ENCODE measurements at places on chromosomes 4 and X.

DNA sequence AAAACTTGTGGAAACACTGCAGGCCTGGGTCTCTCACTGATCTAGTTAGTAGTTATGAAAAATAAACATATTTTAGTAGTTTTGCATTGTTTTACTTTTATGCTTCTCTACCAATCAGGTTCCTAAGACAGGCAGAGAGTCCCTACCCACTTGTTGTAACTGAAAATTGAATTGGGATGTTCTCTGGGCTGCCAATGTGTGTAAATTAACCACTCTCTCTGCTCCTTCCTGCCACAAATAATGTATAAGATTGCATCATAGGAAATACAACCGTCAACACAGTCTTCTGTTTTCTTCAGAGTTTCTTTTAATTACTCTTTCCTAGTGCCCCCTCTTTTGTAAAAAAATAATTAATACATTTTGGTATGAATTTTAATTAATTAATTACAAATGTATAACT, 677.3 kb downstream of the FSTL5 start:
- DNase-seq: no peak

DNA sequence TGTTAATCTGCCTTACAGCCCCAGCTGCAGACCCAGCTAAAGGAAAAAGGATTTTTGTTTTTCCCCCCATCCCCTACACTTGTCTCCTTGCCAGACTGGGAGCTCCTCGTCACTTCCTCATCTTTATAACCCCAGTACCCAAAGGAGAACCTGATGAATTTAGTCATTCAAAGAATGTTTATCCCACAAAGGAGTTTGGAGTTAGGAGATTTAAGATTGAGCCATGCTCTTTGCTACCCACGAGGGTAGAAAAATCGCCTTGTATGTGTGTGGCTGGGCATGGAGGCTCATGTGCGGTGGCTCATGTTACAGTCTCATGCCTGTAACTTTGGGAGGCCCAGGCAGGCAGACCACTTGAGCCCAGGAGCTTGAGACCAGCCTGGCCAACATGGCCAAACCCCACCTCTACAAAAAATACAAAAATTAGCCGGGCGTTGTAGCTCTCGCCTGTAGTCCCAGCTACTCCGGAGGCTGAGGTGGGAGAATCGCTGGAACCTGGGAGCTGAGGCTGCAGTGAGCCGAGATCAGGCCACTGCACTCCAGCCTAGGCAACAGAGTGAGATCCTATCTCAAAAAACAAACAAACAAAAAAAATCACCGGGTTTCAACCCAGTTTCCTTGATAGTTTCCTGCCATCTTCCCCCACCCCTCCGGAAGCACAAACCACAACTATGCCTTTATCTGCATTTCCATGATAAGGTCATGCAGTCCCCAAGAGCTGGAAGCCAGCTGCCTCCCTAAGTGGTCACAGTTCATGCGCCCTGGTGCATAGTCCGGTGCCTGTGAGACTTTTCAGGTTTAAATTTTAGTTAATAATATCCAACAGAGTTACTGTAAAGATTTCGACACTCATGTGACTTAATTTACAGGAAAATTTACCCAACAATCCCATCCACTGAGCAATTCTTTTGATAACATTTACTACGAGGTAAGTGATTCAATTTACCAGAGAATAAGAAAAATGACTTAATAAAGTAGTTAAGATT, 1.5 kb downstream of the CFAP97 start:
- DNase-seq: no peak

DNA sequence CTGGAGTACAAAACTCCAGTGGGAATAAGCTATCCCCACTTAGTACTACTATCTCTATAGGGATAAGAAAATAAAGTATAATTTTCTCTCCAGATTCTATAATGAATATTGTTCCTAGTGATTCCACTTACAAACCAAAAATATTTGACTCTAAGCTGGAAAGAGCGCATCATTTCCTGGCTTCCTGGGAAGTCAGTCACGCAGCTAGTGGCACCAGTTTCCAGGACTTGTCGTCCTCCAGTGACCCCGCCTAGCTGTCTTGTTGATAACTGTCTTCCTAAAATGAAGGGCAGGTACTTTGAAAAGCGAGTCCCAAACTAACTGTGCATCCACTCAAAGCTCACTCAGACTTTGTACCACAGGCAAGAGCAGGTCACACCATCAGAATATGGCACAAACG, 39.3 kb downstream of the LNX1 start:
- DNase-seq: no peak

GRCh38 chr4:183863155-183863825, 41.8 kb upstream of the STOX2 start:
- DNase-seq: no peak

GRCh38 chr4:8228319-8229250, 29.5 kb downstream of the SH3TC1 start:
- peak; percentile 34 for DNase-seq

GRCh38 chr4:123545667-123546572, 149.3 kb downstream of the SPRY1 start:
- no peak for DNase-seq

GRCh38 chr4:10534820-10535219, 77.6 kb upstream of the ZNF518B start:
- no peak for DNase-seq

GRCh38 chr4:54800831-54801530, 143.2 kb downstream of the KIT start:
- no peak for DNase-seq

GRCh38 chrX:120453985-120454384, 15.1 kb downstream of the LAMP2 start:
- DNase-seq: no peak

GRCh38 chrX:2989565-2989964, 16.8 kb upstream of the ARSH start:
- DNase-seq: no peak

DNA sequence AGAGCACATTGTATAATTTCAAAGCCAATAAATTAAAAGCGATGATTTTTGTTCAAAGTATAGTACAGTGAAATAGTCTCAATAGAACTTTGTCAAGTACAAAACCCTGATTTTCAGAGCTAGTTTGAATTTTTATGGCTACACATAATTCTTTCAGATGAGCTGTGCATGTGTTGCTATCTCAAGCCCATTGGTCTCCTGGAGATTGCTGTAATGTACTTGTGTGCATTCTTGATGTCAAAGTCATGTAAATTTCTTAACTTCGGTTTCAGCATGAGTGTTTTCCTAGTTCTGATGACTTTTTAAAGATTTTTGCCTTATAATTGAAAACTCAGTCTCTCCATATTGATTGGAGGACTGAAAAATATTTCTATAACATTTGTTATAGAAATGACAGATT, 200.8 kb downstream of the CEP135 start:
- no peak for DNase-seq

GRCh38 chrX:69101683-69102251, 63.5 kb downstream of the PJA1 start:
- no peak for DNase-seq

- no peak for DNase-seq
Observed at GRCh38 chr4:100799761-100800539, 282.1 kb upstream of the EMCN start.

GRCh38 chr4:177214935-177215334, 94.7 kb upstream of the NEIL3 start:
- DNase-seq: no peak

GRCh38 chr4:183853548-183853940, 51.6 kb upstream of the STOX2 start:
- DNase-seq: no peak

- DNase-seq: no peak
Observed at GRCh38 chr4:5750946-5751665, 40.1 kb downstream of the EVC start.

- DNase-seq: no peak
Observed at GRCh38 chr4:8205749-8206611, 6.9 kb downstream of the SH3TC1 start.

DNA sequence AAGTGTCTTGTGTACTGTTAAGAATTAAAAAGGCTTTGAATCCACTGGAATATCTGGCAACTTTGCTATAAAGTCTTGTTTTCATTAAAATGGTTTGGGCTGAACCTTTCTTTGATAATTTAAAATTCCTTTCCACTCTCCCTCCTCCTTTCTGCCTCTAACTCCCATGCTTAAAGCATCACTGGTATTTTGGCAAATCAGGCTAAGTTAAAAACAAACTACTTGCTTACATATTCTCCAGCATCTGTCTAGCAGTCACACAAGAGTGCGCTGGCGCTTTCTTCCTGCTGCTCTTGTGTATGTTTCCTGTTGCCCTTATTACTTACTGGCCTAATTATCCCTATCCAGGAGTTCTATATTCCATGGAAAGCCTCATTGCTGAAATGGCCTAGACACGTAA, 136.6 kb downstream of the VEGFC start:
- DNase-seq: no peak

- DNase-seq: no peak
Observed at GRCh38 chr4:20589436-20589835, 110.8 kb upstream of the PACRGL start.

GRCh38 chr4:532588-533317, 33.7 kb downstream of the PIGG start:
- no peak for DNase-seq

GRCh38 chr4:48012824-48013223, 3.7 kb downstream of the CNGA1 start:
- no peak for DNase-seq

DNA sequence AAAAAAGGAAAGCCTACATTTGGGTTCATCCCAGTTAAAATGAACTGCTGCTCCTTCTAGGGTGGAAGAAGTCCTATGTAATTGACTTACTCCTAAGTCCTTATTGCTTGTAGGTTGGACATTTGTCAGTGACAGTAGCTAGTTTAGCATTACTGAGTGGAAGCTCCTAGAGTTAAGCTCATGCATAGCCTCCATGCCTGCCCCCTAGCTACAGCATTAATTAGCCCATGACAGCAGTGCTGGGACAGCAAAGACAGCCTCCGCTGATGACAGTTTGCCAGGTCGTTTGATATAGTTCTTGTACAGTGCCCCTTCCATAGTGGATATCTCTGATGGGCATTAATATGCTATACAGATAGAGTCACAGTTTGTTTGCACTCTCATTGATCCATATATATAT, 18.7 kb upstream of the GALNTL6 start:
- DNase-seq: no peak

DNA sequence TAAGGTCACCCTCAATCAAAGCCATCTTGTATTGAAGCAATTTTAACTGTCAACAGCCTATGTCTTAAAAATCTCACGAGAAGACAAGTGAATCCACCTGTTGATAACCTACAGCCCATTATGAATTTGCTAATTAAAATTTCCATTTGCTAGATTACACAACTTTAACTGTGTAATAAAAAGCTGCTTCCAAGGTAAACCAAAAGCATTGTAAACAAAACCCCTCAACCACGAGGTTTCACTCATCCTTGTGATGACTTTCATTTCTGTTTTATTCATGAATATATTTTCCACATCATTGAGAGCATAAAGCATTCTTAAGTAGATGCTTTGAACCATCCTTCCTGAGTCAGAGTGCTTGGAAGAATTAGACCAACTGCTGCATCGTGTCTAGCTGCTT, 217.5 kb upstream of the GYPA start:
- DNase-seq: no peak

GRCh38 chr4:170420255-170420693, 330.5 kb upstream of the AADAT start:
- no peak for DNase-seq

DNA sequence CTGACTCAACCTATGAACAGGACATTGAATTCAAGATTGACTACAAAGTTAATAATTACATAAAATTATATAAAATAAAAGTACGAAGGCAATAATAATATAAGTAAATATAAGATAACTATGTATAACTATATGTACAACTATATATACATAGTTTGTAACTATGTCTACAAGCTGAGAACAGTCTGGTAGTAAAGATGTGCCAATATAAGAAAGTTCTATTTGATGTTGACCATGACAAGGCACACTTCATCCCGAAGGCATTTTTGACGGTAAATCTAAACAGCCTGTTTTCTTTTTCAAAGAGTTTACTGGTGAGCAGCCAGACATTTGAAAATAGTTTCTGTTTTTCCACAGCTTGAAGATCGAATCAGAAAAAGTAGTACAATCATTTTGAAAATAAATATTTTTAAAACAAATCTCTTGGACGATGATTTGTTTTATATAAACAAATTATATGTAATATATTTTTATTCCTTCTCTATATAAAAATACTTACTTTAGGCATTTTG, 112.9 kb downstream of the CEP44 start:
- DNase-seq: no peak

- no peak for DNase-seq
Observed at GRCh38 chr4:130808492-130808891, 1712.5 kb downstream of the C4orf33 start.

GRCh38 chr4:157918036-157918832, 254.6 kb downstream of the GASK1B start:
- no peak for DNase-seq

- no peak for DNase-seq
Observed at GRCh38 chr4:80182237-80182866, 15.0 kb upstream of the PRDM8 start.

DNA sequence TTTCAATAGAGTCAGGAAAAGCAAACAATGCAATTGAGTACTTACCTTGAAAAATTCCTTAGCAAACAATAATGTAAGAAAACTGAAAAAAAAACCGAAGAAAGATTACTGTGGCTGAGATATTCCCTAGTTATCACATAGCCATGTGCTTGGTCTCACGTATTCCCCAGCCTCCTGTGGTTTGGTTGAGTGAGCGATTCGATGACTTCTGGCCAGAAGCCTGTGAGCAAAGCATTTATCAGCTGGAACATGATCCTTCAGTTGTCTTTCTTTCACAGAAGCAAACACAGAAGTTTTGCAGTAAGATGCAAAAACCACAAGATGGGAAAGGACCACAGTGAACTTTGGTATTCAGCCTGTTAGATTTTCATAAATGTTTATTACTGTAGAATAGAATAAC, 1754.3 kb upstream of the AGA start:
- no peak for DNase-seq

DNA sequence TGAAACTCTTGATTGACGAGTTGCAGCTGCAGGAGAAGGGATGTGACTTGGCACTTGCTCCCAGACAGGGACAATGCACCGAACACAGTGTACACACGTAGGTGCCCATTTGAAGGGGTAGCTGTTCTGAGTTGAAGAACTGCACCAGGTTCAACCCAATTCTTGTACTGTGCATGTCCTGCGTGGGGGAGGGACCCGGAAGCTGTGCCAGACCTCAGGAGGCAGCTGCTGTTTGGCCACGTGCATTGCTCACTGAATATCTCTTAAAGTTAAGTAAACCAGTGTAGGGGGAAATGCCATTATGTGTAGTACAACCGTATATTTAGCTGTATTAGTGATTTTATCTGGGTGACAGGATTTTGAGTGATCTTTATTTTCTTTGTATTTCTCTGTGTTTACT, 12.0 kb upstream of the RBBP7 start:
- no peak for DNase-seq

GRCh38 chr4:10688846-10689245, 4.3 kb upstream of the CLNK start:
- no peak for DNase-seq

DNA sequence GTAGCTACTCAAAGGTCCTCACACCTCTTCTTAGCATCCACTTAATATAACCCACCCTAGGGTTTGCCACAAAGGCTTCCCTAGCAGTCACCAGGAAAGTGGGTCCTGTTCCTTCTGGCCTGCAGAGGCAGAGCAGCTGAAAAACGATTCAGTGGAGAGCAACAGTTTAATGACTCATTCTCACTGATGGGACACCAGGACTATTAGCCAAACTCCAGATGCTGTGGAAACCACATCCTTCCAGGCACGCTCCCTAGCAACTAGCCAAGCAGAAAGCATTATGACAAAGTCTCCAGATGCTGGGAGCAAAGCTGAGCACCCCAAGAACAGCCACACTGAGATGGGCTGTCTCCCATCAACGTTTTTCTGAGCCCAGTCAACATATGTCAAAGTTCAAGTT, 30.3 kb upstream of the UTP14A start:
- DNase-seq: no peak

Data from stimulated activated CD8-positive, alpha-beta memory T cell treated with anti-CD3 and anti-CD28 coated beads, Interleukin-4, amount 100 ng/mL, for 1 hour (primary cell).